ENCODE measurements at places on chromosomes 12 and 14. TPM values are rescaled to one million over a fixed set of nuclear protein-coding genes. Genes with fewer than 3 reads are reported as not detected.

PROX2 gene
- not detected for polyA plus RNA-seq

ADAM21 gene
- polyA plus RNA-seq, result 0.12 TPM

POTEM gene
- not detected for polyA plus RNA-seq

NEUROD4 gene
- not detected for polyA plus RNA-seq

PRICKLE1 gene
- 8.2 TPM for polyA plus RNA-seq

MMP14 gene
- 86.0 TPM for polyA plus RNA-seq

TAS2R9 gene
- polyA plus RNA-seq, result not detected

CLMN gene
- 11.0 TPM for polyA plus RNA-seq

DAD1 gene
- 187 TPM for polyA plus RNA-seq

MYF6 gene
- polyA plus RNA-seq, result 1.0 TPM

All from adipose tissue (tissue), 3 donors.